ENCODE measurements at places on chromosomes 16 and 17. TPM values are rescaled to one million over a fixed set of nuclear protein-coding genes. Genes with fewer than 3 reads are reported as not detected.
A peak's percentile ranks its signal among the peaks of the same experiment; 100 is the strongest.

GRCh38 chr17:9240659-9241370 is 219.5 kb downstream of the NTN1 start:
- DNase-seq: peak; percentile 42

- DNase-seq: no peak
Measured at GRCh38 chr16:89646906-89647305, 10.6 kb downstream of the CHMP1A start.

DNA sequence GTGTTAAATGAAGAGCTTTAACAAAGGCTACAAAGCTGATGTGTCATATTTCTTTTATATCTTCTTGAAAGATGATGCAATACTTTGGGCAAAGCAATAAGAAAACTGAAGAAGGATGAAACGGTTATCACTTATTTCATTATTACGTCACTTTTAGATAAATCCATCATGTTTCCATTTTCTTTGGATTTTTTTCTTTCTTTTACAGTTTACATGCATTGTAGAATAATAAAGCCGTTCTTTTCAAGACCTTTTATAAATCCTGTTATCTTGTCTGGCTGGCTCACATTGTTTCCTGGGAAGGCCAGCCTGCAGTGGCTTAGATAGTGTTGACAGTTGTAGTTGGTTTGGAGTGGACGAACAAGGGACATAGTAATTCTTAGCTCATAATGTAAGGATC is 28.9 kb downstream of the TANC2 start:
- no peak for DNase-seq

DNA sequence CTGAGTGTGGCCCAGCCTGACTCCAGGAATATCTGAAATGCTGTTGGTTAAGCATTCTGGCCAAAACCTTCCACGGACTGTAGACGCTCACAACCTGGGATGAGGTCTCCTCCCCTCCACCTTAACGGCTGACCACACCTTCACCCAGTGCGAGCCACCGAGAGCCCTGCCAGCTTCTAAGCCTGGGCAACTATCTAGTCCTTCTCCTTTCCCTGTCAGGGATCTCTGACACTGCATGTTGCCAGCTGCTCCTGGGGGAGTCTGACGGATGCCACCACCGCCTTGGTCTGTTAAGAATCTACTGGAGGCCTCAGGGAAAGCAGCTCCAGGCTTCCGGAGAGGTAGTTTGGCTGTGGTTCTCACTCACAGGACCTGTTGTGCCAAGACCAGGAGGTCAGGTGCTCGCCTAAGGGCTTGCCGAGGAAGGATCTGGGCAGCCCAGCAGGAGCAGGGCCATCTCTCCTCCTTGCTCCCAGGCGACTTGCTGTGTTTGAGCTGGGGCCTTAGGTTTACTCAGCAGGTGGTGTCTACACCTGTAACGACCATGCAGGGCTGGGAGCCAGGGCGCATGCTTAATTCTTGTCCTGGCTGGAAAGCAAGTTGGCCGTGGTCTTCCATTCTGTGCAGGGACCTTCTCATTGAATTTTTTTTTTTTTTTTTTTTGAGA is 111.8 kb downstream of the NTN1 start:
- no peak for DNase-seq

- DNase-seq: no peak
Measured at GRCh38 chr17:78022425-78022824, 63.9 kb downstream of the TNRC6C start.

GRCh38 chr16:89052890-89053724 is 40.5 kb upstream of the ACSF3 start:
- DNase-seq: peak; percentile 52

DNA sequence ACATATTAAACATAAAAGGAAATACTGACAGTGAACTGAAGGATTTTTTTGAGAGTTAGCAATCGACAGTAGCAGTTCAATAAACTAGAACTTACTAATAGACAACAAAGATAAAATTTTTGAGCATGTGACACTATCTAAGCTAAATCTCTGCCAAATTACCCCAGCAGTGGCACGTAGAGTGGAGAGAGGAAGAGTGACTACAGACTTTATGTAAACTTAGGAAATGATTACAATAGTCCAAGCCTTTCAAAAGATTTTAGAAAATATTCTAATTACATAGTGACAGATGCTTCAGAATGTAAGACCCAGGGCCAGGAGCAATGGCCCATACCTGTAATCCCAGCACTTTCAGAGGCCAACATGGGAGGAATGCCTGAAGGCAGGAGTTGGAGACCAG is 52.4 kb downstream of the CFDP1 start:
- DNase-seq: peak; percentile 54

DNA sequence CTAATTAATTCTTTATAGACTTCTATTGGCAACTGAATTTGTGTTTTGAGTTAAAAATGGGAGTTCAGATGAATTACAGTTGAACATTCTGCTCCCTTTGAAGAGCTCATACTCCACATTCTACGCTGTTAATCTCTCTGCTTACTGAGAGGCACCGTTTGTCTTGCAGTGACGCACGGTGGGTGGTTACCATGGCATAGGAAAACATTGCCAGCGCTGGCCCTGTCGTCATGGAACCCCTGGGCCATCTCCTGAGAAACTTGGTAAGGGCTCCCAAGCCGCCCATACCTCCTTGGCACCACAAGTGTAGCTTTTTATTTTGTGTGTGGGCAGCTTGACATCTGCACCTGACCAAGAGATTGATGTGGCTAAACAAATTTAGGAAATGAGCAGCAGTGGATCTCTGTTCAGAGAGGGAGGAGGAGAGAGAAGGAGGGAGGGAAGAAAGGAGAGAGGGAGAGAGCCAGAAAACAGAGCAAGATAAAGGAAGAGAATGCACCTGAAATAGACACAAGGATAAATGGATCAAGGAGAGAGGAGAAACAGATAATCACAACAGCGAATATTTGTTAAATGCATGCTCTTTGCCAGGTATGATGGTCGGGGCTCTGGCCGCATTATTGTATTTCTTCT is 398.5 kb downstream of the HAPSTR1 start:
- DNase-seq: no peak

The HBQ1 gene
- not detected for total RNA-seq

- peak; percentile 82 for DNase-seq
Measured at GRCh38 chr16:82990155-82990554, 363.4 kb downstream of the CDH13 start.

DNA sequence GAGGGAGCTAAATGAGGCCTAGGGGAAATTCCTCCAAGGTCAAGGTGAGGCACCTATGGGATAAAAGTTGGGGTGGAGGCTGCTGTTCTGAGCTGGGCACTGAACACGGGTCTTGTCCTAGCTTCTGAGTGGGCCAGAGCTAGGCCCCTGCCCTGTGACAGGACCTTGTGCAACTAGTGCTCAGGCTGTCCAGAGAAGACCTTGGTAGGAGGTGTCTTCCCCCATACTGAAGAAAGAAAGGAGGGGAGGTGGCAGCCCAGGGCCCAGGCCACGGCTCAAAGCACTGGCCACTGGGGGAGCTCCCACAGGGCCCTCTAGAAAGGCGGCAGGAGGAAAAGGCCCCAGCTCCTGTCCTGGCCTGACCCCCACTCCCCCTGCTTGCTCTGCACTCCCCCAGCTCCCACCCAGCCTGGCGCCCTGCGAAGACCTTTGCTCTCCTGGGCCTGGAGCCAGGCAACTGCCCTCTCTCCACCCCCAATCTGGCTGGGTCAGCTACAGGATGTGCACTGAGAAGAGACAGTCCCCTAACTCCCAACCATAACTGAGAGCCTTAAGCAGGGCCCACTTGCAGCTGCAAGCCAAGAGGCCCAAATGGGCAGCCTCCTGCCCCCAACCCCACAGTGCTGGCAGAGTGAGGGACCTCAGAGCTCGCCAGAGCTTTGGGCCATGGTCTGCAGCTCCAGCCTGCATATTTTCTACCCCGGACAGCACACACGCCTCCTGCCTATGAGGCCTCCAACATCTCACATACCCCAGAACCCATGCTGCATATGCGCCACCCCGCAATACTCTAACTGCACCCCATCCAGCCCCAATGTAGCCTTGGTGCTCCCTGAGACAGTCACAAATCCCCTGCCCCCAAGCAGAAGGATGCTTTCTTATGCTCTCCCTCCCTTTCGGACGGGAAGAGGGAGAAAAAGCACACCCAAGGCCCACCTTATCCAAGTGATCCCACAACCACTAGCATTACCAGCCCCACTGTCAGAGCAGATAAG is 15.3 kb downstream of the HSD11B2 start:
- DNase-seq: peak; percentile 48

DNA sequence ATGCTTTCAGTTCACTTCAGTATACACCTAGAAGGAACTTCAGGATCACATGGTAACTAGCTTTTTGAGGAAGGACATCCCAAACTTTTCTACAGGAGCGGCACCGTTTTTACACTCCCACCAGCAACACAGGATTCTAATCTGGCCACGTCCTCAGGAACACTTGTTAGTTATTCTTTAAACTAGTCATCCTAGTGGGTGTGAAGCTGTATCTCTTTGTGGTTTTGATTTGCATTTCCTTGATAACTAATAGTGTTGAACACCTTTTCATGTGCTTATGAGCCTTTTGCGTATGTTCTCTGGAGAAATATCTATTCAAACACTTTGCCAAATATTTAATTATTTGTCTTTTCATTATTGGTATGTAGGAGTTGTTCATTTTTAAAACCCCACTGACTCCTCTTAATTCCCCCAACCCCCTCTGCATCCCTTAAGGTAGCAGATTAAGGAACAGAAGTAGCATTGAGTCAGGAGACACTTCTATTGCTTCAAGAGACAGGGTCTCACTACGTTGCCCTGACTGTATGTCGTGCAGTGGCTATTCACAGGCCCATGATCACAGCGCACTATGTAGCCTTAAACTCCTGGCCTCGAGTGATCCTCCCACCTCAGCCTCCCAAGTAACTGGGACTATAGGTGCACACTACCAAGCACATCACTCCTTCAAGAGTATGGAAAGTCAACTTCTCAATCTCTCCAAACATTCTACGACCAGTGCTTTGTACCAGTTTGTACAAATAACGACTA is 25.4 kb downstream of the YWHAE start:
- DNase-seq: no peak

DNA sequence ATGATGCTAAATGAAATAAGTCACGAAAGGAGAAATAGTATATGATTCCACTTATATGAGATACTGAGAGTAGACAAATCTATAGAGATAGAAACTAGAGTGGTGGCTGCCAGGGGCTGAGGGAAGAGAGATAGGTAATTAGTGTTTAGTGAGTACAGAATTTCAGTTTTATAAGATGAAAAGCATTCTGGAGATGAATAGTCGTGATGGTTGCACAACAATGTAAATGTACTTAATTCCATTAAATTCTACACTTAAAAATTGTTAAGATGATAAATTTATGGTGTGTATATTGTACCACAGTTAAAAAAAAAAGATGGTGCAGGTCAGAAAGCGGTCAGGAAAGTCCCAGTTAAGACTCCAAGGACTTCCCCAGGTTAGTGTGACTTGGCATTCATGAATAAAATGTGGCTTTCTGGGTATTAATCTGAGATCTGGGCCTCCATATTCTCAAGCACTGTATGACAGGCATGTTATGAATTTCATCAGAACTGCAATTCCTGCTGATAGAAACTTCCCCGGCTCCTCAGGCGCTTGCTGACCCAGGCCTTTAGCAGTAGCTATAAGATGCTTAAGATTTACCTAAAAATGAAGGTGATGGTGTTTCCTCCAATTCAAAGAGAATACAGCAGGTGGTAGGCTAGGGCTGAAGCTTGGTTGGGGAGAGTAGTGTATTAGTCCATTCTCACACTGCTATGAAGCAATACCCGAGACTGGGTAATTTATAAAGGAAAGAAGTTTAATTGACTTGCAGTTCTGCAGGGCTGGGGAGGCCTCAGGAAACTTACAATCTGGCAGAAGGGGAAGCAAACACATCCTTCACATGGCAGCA is 115.3 kb upstream of the SOX9 start:
- no peak for DNase-seq
